ENCODE measurements at places on chromosomes 11 and 22.
A peak's percentile ranks its signal among the peaks of the same experiment; 100 is the strongest.

DNA sequence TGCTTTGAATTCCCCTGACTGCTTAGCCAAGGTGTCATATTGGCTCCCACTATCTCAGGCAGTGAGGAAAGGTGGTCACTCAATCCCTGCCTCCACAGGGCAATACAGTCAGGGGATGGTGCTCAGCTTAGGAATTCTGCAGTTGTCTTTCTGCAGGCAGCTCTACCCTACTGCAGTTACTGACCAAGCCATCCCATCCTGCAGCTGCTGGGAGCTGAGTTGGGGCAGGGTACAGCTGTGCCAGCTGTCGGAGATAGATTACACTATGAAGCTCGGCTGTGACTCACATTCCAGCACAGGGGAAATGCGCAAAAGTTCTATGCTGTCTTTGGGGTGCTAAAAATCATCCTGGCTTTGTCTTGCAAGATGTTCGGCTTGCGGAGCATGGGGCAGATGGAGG, 4.4 kb upstream of the DAGLA start:
- no peak for DNase-seq

DNA sequence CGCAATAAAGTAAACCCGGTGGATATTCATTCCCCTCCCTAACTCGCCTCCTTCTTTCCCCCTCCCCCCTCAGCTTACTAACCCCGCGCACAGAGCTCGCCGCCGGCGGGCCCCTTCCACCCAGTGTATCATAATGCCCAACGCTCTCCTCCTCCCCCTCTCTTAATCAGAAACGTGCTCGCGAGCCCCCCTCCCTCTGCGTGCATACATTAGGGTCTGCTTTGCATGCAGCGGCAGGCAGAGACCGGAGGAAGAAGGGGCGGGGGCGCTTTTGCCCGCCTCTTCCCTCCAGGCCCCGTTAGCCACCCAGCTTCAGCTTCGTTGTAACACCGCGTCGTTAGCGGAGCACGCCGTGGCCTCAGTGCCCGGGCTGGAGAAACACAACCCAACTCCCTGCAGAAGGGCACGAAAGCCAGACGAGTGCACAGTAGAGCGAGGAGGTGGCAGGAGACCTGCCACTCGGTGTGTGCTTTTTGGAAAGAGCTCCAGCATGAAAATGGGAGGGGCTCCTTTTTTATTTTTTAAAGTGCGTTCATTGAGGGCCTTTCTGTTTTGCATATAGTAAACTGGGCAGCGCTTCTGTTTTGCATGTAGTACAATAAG, 901 bp upstream of the KMT2A start:
- peak; percentile 57 for DNase-seq

DNA sequence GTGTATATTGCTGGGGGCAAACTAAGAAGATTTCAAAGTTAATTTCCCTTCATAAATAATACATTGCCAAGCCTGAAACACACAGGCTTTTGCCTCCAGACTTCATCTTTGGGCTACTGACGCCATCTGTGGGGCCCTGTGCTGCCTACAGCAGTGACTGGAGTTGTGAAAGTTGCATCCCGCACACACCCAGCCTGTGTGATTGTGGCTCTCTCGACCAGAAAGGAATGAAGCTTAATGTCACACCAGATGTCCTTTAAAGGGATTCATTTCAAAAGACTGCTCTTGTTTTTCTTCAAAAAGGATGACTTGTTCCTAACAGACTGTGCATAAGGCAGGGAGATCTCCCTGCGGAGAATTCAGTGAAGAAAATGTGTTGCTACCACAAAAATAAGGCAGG, 210.5 kb downstream of the FAM181B start:
- no peak for DNase-seq

DNA sequence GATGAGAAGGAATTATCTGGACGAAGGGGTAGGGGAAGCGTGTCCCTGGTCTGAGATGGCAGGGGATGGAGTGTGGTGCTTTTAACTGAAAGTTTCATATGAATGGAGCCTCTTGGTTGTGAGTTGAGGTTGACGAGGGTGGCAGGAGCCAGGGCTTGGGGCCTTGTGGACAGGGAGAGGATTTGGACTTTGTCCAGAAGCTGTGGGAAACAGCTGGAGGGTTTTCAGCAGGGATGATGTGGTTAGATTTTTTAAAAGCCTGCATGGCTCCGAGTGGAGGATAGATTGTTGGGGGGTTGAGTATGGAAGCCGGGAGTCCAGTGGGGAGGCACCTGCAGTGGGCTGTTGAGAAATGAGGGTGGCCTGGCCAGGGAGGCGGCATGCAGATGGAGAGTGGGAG, 24.8 kb downstream of the MYO7A start:
- no peak for DNase-seq

DNA sequence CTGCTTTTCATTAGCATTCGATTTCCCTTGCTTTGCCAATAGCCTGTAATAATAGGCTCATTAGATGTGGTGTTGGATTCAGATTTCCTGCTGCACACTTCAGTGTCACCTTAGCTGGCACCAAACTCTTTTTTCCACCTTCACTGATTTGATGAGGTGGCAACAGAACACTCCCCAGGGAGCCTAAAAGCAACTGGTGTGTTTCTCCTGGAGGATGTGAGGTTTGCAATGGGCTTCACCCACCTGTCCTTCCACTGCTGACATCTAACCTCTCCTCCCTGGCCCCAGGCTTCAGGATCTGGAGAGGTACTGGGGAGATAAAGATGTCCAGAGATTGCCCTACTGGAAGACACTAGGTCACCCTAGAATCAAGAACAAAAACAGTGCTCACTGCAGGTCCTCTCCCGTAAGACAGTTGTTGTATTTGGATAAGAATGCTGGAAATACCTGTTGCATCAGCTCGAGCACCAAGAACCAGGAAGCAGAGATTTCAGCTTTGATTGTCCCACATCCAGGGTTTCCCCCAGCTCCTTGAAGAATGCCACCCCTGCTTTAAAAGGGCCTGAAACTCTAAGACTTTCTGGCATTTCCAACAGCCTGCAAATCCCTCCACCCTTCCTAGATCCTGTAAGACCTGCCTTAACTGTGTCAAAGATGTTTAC, 96.9 kb downstream of the SLC1A2 start:
- DNase-seq, result no peak

- DNase-seq, result no peak
Observed at GRCh38 chr11:65692367-65692766, 19.7 kb upstream of the KAT5 start.

DNA sequence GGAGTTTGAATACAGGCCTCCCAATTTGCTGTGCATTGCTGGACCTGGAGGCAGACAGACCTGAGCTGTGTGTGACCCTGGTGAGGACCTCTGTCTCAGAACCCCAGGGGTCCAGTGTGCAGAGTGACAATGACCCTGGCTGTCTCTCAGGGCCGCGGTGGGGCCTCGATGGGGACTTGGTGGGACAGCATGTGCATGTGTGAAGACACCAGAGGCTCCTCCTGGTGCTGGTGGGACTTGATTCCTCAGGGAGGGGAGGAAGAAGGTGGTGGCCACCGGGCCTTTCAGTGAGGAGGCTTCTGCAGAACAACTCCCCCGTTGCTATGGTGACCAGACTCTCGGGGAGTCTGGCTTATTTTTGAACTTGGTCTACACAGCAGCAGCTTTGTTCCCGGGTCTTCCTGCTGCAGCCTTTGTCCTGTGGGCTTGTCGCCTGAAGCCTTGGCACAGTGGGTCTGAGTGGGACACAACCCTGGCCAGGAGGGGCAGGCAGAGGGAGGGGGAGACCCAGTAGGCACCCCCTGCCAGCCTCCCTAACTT, 35.3 kb downstream of the MCM5 start:
- no peak for DNase-seq

DNA sequence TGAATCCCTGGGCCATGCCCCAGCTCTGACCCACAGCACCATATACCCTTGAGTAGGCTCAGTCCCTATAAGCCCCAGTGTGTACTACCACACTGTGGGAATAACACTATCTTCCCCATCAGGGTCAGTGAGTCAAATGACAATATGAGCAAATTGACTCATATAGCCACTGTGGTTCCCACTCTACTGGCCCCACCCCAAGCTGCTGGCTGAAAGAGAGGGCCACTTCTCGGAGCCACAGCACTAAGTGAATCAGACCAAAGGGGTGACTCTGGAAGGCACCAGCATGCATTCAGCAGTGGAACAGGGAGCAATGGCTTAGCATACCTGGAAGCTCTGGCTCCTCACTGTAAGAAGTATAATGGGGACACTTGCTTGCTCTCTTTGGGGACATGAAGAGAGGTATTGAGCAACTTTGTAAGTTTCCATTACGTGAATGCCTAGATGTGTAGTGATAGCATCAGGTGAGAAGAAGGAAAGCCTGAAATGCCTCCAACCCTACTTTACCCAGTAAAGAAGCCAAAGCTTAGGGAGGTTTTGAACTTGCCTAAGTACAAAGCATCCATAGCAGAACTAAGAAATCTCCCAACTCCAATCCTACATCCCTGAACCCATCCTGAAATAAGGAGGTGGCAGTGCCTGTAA, 13.5 kb downstream of the CD59 start:
- DNase-seq, result peak; percentile 61

- no peak for DNase-seq
Observed at GRCh38 chr11:20887137-20887536, 217.8 kb downstream of the NELL1 start.

DNA sequence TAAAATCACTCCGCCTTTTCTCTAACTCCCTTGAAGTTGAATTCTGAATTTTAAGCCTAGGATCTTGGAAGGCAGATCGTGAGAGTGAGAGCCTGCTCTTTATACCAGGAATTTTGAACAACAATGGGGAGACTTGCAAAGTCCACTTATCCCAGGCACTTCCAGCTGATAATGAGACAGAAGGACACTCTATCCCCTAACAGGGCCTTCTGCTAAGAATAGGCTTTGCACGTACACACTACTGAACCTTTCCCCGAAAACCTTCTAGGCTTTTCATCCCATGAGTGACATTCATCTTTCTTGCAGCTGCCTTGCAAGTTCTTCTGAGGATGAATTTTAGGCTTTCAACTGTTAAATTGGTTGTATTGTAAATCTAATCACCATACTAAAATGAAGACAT, 44.0 kb upstream of the WT1 start:
- DNase-seq, result no peak

DNA sequence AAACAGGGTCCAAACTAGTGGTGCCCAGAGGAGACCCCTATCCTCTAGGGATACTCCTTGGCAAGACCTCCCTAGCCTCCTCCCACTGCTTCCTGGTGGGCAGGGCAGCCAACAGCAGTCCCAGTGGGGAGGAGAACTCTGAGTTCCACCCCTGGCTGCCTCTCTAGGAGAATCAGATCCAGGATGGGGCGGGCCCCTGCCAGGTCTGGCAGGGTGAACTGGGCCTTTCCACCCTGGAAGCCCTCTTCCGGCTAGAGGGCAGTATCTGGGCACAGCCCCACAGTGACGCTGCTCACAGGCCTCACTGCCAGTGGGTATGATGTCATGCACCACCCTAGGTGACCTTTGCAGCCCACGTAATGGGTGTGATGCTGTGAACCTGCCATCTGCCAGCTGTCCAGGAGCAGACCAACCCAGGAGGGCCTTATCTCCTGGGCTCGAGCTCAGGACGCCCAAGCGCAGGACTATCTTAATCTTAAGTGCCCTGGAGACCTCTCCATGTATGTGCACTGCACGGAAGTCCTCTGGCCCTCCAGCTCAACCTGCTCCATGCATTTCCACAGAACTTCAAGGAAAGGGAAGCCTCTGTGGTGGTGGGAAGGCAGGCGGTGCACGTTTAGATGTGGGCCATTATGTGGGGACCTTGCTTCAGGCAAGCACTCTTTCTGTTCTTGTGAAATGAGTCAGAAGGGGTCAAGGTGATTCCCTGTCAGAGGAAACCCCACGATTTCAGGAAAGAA, 31.8 kb upstream of the FCHSD2 start:
- peak; percentile 86 for DNase-seq

DNA sequence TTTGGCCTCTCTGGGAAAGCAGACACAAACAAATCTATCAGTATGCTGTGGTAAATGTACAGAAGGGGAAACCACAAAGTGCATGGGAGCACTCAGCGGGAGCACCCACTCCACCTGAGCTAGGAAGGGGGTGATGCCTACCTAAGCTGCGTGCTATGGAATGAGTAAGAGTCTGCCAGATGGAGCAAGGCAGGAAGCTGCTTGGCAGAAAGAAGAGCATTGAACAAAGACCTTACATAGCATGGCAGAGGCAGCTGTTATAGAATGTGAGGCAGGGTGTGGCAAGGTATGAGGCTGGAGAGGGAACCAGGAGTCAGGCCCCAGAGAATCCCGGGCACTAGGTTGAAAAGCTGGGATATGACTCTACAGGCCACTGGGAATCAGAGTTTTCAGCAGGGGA, 13.8 kb upstream of the MTFP1 start:
- DNase-seq, result no peak

DNA sequence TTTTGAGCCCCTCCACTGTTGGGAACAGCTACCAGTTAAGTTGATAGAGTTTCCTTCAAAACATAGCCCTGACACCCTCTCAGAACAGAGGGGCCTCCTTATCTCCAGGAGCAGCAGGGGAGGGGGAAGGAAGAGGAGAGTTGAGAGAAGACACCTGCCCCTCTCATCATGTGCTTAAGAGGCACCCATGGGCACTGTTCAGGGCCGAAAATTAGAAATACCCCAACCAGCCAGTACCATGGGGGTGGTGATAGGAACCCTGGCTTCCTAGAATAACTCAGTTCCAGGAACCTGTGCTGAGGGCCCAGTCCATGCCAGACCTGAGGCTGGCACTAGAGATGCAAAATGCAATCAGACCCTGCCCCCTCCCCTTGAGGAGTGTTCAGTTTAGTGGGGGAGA, 9.3 kb upstream of the GDPD5 start:
- DNase-seq, result peak; percentile 16

DNA sequence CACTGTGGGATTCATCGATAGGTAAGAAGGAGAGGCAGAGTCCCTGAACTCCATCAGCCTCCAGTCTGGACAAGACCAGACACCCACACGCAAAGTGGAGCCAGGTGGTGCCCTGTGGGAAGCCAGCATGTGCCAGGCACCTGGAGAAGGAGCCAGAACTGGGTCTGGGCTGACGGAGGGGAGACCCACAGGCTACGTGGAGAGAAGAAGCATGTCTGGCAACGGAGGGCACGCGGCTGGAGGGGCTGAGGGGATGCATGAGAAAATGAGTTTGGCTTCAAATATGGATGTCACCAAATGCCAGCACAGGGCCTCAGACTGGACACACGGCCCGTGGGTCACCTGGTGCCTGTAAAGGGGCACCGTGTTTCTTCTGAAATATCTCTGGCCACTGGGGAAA, 55.7 kb downstream of the LINC01488 start:
- no peak for DNase-seq

- DNase-seq, result no peak
Observed at GRCh38 chr22:41305646-41306045, 4.3 kb downstream of the ZC3H7B start.

DNA sequence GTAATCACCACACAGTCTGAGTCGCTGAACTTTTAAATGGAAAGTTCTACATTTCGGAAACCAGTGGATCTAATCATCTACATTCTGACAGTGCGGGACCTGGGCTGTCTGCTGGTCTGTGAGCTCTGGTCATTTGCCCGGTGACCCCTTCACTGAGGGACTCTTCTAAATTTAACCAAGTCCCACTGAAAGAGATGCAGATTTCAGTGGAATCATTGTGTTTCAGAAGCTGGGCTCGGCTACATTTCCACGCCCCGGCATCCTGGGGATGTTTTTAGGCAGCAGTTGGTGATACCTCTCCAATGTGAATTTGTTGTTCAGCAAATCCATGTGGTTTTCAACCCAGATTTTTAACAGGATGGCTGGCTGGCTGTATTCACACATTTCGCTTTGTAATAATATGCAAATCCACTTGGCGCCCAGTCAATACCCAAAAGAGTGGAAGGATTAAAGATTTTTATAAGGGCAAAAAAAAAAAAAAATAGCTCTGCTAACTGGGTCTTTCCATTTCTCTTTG, 145.5 kb upstream of the RASSF10 start:
- no peak for DNase-seq

All from heart left ventricle (tissue), 16 donors.